Left ventricle myocardium inferior (tissue), 1 donor: ENCODE measurements at places on chromosomes 13 and 19. TPM values are rescaled to one million over a fixed set of nuclear protein-coding genes. Genes with fewer than 3 reads are reported as not detected.

COL5A3 gene
- total RNA-seq: 8.7 TPM

DLEU7 gene
- 0.08 TPM for total RNA-seq

SIGLEC11 gene
- 0.55 TPM for total RNA-seq

LGI4 gene
- total RNA-seq: 8.4 TPM

CGB3 gene
- total RNA-seq: not detected

FGF9 gene
- 12.3 TPM for total RNA-seq

AMH gene
- total RNA-seq: 1.1 TPM

TTYH1 gene
- total RNA-seq: 1.9 TPM

SPACA6 gene
- total RNA-seq: 11.8 TPM

- no peak for DNase-seq
Measured at GRCh38 chr19:7623725-7624603, 5.4 kb downstream of the XAB2 start.

DNA sequence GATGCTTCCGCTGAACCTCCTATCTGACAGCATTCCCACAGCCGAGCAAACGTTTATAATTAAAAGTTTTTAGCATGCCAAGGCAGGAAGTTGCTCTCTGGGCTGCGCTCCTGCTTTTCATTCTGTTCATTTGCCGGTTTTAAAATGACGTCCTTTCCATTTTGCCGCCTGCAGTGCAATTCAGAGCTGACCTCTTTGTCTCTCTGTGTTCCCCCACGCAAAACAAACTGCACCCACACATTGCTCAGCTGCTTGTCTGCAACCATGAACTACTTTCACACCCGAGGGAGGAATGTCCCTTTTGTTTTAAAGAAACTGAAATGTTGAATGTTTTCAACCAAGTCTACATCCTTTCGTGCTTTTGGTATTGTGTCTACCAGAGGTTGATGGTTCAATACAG, 416.5 kb downstream of the EFNB2 start:
- DNase-seq: no peak

DNA sequence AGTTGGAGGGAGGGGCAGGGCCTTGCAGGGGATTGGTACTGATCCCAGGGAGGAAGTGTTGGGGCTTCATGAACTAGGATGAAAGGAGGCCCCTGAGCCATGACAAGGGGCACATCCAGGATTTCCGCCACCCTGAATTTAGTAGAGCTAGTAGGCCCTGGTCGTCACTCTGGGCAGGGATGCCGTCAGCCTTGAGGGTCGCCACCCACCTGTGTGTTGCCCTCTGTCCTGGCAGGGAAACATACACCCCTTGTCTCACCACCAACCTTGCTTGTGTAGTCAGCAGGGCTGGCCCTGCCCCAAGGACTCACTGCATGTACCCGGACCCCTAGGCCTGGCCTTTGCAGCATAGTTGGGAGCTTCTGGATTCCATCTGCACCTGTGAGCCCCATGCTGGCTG, 9.4 kb upstream of the QTRT1 start:
- DNase-seq: no peak

- no peak for DNase-seq
Measured at GRCh38 chr19:58170860-58171259, 12.0 kb upstream of the ZNF274 start.

DNA sequence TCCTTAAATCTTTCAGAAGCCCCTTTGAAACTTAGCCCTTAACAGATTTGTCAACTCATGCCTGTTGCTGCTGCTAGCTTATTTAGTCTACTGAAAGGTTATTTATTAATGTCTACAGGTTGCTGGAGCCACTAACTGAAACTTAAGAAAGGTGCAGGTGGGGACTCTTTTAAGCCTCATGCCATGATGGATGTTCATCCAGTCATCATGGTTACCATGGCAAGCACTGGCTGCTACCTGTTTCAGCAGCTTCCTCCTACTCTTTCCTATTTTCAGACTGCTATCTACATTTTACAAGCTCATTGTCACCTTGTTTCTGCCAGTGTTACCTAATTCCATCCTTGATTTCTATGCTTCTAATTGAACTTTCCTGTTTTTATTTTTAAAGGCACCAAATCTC, 27.1 kb downstream of the DGKH start:
- no peak for DNase-seq

DNA sequence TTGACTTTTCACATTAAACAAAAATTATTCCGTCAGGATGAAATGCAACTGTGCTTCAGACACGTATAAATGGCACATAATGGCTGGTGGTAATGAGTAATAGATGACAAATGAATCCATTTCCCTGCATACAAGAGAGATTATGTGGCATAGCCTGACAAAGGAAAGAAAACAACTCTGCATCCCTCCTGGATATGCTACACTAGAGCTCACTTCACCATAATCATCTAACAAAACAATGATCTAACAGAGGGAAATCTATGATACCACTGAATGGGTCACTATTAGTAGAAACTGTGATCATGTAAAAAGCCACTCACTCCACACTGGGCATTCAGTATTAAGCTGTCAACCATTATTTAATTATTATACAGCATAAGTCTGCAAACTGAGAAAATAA, 1498.4 kb downstream of the EFNB2 start:
- DNase-seq: no peak

- DNase-seq: no peak
Measured at GRCh38 chr13:50457415-50458393, 385.8 kb downstream of the DLEU7 start.

GRCh38 chr19:35346193-35347052, 1.3 kb upstream of the FFAR1 start:
- no peak for DNase-seq

DNA sequence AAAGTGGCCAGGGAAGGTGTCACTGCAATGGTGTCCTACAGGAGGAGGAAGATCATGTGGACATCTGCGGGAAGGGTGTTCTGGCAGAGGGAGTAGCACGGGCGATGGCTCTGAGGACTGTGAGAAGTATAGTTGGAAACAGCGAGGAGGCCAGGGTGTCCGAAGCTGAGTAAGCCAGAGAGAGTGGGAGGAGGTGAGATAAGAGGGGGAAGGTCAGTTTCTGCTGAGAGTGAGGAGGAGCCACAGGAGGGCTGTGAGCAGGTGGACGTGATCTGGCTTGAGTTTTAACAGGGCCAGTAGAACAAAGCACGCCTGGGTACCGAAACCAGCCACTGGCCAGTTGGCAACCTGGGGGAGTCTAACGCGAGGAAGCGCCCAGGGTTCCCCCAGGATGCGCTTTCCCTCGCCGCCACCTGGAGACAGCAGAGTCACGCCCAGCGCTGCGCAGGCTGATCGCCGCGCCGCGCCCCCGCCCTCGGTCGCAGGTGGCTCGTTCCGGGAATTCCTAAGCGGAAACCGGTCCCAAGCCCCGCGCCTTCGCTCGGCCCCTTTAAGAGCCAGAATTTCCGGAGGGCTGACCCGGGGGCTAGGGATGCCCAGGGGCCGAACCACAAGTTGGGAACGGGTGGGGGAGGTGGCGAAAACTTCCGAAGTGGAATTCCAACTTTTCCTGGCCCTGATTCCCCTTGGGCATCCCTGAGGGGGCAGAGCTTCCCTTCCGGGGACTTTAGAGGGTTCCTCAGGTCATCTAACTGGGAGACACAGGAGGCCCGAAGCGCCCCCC, 1.1 kb upstream of the LSR start:
- no peak for DNase-seq

DNA sequence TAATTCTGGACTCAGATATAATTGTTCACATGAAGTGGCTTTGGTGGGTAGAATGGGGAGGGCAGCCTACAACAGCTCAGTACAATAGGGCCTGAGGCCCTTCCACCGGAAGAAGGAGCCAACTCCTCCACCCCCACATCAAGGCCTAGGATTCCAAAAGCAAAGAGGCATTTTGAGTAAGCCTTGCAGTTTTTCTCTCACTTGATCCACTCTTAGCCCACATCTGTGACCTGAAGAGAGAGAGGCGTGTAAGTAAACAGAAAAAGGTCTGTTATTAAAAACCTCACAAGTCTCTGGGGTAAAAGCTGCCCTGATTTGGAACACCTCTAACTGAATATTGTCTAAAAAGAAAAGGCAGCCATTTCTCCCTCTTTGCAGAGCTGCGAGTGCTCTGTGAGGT, 214.1 kb upstream of the KL start:
- no peak for DNase-seq

DNA sequence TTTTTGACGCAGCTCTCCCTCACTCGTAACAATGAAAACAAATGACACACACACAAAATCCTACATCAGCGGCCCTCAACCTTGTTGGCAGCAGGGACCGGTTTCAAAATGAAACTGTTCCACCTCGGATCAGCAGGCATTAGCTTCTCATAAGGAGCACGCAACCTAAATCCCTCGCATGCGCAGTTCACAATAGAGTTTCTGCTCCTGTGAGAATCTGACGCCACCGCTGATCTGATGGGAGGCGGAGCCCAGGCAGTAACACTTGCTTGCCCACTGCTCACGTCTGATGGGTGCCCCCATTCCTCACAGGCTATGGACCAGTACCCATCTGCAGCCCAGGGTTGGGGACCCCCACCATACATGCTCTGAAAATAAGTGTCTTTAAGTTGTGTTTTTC, 43.4 kb downstream of the DHRS12 start:
- DNase-seq: no peak

- DNase-seq: no peak
Measured at GRCh38 chr13:27923794-27924528, 4.2 kb downstream of the PDX1 start.

DNA sequence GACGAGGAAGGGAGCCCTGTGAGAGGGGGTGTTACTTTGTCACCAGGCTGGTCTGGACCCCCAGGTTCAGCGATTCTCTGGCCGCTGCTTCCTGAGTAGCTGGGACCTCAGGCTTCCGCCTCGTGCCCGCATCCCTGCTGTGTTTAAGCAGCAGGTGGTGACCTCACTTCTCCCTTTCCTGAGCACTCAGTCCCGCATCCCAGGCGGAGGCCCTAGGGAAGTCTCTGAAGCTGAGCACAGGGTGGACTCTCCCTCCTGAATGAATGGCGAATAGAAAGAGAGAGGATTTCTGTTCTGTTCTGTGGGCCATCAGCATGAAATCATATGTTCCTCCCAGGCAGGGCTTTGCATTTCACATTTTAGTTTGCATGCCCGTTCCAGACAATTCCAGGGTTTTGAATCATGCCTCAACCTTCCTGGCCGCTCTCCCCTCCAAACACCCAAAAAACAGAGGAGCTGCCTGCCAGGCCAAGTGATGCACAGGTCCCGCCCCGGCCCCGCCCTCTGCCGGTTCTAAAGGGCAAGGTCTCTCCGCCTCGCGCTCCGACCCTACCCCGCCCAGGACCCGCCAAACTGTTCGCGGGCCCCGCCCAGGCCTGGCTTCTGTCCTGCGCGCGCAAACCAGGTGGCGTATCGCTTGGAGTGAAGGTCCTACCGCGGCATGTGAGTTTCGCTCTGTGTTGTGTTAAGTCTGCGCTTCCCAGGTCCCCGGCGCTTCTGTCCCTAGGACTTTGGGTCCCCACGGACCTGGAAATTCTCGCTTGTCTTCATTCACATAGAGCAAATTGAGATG, 35.1 kb upstream of the ZNF808 start:
- no peak for DNase-seq

DNA sequence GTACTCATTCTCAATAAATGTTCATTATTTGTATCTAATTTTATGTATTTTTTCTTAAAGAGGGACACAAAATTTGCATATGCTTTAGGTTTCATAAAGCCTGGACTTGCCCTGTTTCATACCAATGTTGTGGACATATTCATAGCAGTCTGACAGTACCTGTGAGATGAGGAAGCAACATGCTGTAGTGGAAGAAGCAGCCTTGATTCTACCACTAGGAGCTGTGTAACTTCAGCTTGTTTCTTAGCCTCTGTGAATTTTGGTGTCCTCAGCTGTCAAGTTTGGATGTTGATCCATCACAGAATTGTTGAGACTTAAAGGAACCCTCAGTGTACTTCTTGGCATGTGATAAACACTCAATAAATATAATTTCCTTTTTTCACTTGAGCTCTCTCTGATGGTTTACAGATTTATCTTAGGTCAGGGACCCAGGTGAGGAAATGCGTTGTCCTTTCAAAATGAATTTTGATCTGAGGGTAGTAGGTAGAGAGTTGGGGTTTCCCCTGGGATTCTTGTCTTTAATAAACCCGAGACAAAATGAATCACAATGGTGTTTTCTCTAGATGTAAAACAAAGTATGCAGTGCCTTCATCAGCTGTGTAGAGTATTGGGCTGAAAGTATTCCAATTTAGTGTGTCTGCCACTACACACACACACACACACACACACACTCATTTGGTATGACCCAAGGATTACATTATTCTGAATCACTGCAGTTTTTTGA, 152.1 kb downstream of the KCNRG start:
- DNase-seq: no peak

DNA sequence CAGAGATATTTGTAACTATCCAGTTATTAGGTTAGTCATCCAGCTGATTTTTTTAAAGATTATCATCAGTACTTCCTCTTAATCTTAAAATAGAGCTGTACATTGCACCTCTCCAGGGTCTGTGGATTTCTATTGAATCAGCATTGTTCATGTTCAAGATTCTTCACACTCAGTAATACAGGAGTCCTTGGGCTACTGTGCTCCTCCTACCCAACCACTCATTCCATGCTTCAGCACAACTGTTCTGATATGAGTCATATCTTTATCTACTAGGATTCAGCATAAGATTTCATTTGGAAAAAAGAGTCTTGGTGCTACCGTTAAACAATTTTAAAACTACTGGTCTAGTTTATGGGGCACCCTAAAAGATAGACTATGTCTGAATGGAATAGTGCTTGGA, 357.8 kb downstream of the DCT start:
- DNase-seq: no peak

DNA sequence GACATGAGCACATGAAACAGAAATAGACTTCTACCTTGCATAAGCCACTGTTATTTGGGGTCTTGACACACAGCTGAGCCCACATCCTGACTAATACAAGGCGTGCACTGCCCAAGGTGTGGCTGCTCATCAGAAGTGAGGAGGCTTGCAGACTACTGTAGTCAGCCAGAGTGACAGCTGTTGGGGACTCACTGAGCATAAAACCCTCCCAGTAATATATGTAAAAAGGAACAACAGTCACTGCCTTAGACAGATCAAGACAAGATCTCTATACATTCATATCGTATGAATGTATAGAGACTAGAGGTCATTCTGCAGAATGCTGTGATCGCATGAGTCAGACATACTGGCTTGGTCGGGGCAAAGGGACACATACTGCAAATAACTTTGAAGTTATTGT, 4.1 kb upstream of the C1QTNF9B start:
- DNase-seq: no peak

- DNase-seq: no peak
Measured at GRCh38 chr19:23956051-23956450, 41.4 kb downstream of the ZNF726 start.

DNA sequence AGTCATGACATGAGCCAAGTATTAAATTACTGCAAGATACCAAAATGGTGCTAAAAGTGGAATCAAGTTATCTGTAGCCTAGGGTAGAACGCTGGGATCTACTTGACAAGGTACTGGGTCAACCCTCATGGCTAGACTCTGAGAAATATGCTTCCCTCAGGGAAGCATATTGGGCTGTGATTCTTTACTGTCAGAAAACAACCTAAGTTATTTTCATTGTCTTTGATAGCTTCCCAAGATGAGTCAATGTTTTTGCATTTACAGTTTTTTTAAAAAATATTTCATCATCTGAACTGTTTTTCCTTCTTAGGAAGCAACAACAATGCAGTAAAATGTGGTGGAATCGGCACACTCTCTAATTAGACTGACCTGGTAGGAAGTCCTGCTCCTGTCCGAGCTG, 218.0 kb downstream of the RGCC start:
- DNase-seq: no peak
